ENCODE measurements at places on chromosomes 5 and 9. TPM values are rescaled to one million over a fixed set of nuclear protein-coding genes. Genes with fewer than 3 reads are reported as not detected.

The FAM169A gene
- total RNA-seq: 1.2 TPM

GRCh38 chr5:6455571-6456200 lies 7.0 kb downstream of the UBE2QL1 start:
- H3K4me1 ChIP-seq: no peaks in the 10 kb centered on the region
- no peak overlapping the region for H3K27ac ChIP-seq
- H3K27me3 ChIP-seq: no peaks in the 10 kb centered on the region

DNA sequence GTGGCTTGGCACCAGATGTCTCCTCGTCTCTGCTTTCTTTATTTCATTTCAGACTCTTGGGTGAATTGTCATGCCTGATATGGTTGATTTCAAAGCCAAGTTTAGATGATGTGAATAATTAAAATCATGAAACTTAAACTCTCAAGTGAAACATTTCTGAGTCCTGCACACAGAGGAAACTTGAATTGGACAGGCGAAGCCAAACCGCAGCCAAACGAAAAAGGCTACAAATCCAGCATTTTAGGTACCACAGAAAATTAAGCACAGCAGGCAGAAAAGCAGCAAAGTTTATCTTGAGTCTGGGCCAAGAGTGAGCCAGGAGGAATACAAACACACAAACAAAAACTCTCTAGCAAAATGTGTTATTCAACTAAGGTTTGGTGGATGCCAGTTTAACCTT lies 659.8 kb upstream of the KLF4 start:
- H3K27me3 ChIP-seq: no peaks in the 10 kb centered on the region
- no peak overlapping the region for H3K4me3 ChIP-seq
- no peaks in the 10 kb centered on the region for H3K4me1 ChIP-seq
- H3K36me3 ChIP-seq: no peaks in the 10 kb centered on the region

DNA sequence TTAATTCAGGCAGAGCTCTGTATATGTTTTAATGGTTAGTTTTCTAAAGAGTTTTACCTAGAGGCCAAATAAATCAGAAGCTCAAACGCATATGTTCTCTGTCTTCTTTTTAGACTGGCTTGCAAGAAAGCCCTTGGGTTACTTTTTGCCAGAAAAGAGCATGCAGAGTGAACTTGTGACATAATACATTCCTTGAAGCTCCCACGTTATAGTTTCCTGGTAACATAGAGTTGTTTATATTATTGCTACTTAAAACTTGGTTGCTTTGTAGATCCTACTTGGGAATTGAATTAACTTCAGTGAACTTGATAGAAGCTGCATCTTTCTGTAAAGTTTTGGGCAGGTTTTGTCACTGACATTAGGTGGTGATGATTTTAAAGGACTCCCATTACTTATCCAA lies 102.9 kb downstream of the C9orf152 start:
- H3K4me3 ChIP-seq: no peak overlapping the region
- H3K36me3 ChIP-seq: no peaks in the 10 kb centered on the region
- no peaks in the 10 kb centered on the region for H3K4me1 ChIP-seq
- H3K27ac ChIP-seq: no peak overlapping the region

DNA sequence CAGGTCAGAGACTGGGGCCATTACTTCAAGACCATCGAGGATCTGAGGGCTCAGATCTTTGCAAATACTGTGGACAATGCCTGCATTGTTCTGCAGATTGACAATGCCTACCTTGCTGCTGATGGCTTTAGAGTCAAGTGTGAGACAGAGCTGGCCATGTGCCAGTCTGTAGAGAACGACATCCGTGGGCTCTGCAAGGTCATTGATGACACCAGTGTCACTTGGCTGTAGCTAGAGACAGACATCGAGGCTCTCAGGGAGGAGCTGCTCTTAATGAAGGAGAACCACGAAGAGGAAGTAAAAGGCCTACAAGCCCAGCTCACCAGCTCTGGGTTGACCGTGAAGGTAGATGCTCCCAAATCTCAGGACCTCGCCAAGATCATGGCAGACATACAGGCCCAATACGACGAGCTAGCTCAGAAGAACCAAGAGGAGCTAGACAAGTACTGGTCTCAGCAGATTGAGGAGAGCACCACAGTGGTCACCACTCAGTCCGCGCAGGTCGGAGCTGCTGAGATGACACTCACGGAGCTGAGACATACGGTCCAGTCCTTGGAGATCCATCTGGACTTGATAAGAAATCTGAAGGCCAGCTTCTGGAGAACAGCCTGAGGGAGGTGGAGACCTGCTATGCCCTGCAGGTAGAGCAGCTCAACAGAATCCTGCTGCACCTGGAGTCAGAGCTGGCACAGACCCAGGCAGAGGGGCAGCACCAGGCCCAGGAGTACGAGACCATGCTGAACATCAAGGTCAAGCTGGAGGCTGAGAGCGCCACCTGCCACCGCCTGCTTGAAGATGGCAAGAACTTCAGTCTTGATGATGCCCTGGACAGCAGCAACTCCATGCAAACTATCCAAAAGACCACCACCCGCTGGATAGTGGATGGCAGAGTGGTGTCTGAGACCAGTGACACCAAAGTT lies 9.3 kb downstream of the NIPBL start:
- DNase-seq: no peak
- H3K4me1 ChIP-seq: peaks cover 34% of the 10 kb centered on the region
- no peaks in the 10 kb centered on the region for H3K36me3 ChIP-seq
- H3K27me3 ChIP-seq: no peaks in the 10 kb centered on the region
- no peak overlapping the region for H3K4me3 ChIP-seq
- H3K27ac ChIP-seq: no peak overlapping the region

DNA sequence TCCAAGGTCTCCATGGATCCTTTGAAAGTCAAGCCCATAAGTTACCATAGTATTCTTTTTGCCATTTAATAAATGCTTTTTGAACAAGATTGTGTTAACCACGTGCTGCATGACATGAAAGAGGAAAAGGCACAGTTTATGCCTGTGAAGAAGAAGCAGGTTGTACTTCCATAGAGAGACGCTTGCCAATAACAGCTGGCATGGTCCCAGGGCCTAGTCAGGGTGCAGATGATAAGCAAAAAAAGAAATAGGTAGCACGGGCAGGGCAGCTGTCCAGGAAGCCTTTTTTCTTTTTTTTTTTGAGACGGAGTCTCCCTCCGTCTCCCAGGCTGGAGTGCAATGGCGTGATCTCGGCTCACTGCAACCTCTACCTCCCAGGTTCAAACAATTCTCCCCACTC lies 71.8 kb upstream of the CLINT1 start:
- peak; percentile 66 for DNase-seq
- peaks cover 24% of the 10 kb centered on the region for H3K4me1 ChIP-seq
- H3K27me3 ChIP-seq: no peaks in the 10 kb centered on the region
- H3K36me3 ChIP-seq: no peaks in the 10 kb centered on the region
- H3K4me3 ChIP-seq: no peak overlapping the region

DNA sequence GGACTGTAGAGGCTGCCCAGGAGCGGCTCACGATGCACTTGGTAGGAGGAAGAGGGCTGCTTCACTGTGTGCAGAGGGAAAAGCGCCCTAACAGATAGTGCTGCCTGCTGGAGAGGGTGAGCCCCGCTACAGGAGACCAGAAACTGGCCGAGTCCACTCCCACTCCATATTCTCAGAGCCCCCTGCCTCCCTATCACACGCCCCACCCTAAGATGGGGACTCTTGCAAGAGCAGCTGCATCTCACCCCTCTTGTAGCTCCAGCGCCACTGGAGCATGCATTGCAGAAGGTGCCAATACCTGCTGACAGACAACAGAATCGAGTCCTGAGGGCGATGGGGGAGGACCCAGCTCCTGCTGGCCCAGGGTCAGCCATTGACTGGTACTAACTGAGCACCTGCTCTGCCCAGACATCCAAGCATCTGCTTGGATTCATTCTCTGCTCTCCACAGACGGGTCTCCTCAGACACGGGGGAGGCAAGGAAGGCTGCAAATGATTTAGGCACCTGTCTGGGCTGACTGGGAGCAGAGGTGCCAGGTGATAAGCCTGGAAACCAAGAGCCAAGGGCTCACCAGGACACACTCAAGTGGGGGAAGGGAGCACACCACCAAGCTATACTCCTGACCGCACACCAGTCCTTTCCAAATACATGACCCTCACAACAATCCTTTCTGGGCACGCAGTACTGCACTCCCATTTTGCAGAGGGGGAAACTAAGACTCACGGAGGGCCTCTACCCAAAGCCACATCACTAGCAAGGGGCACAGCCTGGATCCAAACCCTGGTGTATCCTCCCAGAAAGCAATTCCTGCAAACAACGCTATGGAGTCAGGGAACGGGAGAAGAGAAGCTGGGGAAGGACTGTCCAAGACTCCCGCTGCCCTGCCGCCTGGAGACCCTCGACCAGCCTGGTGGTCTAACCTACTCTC lies 1.6 kb downstream of the BICD2 start:
- no peaks in the 10 kb centered on the region for H3K27me3 ChIP-seq
- no peaks in the 10 kb centered on the region for H3K36me3 ChIP-seq
- H3K27ac ChIP-seq: no peak overlapping the region

DNA sequence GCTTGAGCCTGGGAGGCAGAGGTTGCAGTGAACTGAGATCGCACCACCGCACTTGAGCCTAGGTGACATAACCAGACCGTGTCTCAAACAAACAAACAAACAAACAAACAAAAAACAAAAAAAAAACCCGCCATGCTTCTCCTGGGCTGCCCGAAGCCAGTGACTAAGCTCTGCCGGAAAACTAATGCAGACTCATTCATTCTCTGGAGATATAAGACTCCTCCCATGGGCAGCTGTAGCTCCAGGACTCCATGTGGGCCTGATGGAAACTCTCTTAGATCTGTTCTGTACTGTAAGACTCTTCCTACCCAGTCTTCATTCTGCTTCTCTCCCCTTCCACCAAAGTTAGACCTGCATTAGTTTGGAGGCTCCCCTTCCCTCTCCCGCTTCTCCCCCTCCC lies 11.1 kb downstream of the GLDC start:
- no peak overlapping the region for H3K4me3 ChIP-seq
- H3K27ac ChIP-seq: no peak overlapping the region
- no peaks in the 10 kb centered on the region for H3K36me3 ChIP-seq
- peaks cover 6% of the 10 kb centered on the region for H3K4me1 ChIP-seq

DNA sequence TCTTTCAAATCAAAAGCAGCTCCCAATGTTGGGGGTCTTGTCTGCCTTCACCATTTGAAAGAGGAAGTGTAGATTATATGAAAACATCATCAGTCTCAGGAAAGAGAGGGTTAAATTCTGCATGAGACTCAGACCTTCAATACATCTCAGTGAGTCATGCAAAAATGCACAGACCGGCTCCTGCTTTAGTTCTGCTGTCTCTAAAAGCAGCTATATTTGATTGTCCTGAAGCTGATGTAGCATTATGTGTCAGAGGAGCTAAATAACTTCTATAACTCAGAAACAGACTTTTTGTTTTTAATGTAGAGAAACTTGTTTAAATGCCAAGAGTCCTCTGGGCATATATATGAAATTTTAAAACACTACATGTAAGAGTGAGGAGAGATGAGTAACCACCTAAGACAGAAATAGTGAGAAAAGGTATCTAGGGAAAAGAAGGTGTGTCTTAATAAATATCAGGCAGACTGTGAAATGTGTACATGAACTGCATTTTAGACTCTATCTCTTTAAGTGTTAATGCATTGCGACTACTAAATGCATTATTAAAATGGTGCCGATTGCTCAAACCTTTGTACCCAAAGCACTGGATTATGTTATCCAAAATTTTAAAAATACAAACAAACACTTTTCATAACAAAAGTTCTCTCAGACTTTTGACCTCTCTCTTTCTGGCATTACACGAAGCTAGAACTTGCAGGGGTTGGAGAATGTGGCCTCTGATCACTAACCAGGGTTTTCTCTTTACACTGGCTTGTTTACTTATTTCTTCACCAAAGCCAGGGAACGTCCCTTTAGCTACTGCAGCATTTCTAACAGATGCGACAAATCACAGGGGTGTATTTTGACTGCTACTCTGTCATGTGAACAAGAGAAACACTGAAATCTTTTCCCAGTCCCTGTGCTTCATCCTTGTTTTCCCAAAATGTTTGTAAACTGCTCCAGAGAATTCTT lies 302.3 kb downstream of the ARL15 start:
- DNase-seq: peak; percentile 68
- H3K27ac ChIP-seq: peak overlapping the region; percentile 42
- H3K36me3 ChIP-seq: no peaks in the 10 kb centered on the region
- H3K4me3 ChIP-seq: no peak overlapping the region
- peaks cover 20% of the 10 kb centered on the region for H3K4me1 ChIP-seq

GRCh38 chr5:157172403-157172802 lies 6.3 kb upstream of the GARIN3 start:
- no peak overlapping the region for H3K4me3 ChIP-seq
- no peaks in the 10 kb centered on the region for H3K36me3 ChIP-seq
- no peak overlapping the region for H3K27ac ChIP-seq
- H3K27me3 ChIP-seq: no peaks in the 10 kb centered on the region
- DNase-seq: no peak
- H3K4me1 ChIP-seq: no peaks in the 10 kb centered on the region

GRCh38 chr9:93223260-93224180 lies 39.6 kb downstream of the WNK2 start:
- no peaks in the 10 kb centered on the region for H3K27me3 ChIP-seq
- no peak overlapping the region for H3K4me3 ChIP-seq
- no peaks in the 10 kb centered on the region for H3K4me1 ChIP-seq
- DNase-seq: no peak
- H3K27ac ChIP-seq: no peak overlapping the region

DNA sequence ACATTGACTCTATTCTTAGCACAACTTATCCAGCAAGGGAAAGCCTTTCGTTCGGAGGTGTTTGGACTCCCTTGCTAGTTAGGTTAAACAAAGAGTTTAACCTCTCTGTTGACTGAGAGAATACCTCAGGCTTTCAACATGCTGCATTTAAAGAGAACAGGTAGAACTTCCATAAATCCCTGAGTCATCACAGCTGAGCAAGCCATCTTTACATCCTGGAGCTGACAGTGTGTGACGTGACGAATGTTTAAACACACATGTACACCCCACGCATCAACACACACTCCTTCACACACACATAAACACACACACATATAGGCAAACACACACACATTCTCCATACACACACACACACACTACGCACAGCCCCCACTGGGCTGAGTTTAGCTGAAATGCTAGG lies 152.8 kb downstream of the ADAMTS12 start:
- no peaks in the 10 kb centered on the region for H3K27me3 ChIP-seq
- no peak overlapping the region for H3K27ac ChIP-seq
- no peaks in the 10 kb centered on the region for H3K36me3 ChIP-seq
- no peak for DNase-seq

The PBX3 gene
- 13.0 TPM for total RNA-seq

- H3K4me1 ChIP-seq: peaks cover 16% of the 10 kb centered on the region
- H3K36me3 ChIP-seq: no peaks in the 10 kb centered on the region
- DNase-seq: no peak
- no peak overlapping the region for H3K27ac ChIP-seq
Observed at GRCh38 chr9:125293134-125293533, 31.5 kb downstream of the GAPVD1 start.

The SPINK5 gene
- total RNA-seq: not detected

- no peak overlapping the region for H3K27ac ChIP-seq
- DNase-seq: no peak
- no peaks in the 10 kb centered on the region for H3K27me3 ChIP-seq
Observed at GRCh38 chr9:131065599-131065998, 30.7 kb upstream of the AIF1L start.

- H3K27ac ChIP-seq: no peak overlapping the region
- no peaks in the 10 kb centered on the region for H3K27me3 ChIP-seq
- no peaks in the 10 kb centered on the region for H3K4me1 ChIP-seq
- no peaks in the 10 kb centered on the region for H3K36me3 ChIP-seq
- no peak for DNase-seq
Observed at GRCh38 chr9:89435071-89435823, 62.7 kb downstream of the SEMA4D start.

The IFNE gene
- not detected for total RNA-seq

The WNT8A gene
- not detected for total RNA-seq

The SLC45A2 gene
- total RNA-seq: 0.25 TPM

All from right lobe of liver (tissue), 6 donors.